ENCODE measurements at places on chromosomes 5 and 9.
A peak's percentile ranks its signal among the peaks of the same experiment; 100 is the strongest.

GRCh38 chr5:51376509-51376908 lies 6.7 kb upstream of the ISL1 start:
- DNase-seq: no peak

GRCh38 chr5:10323588-10324488 lies 16.1 kb upstream of the CMBL start:
- no peak for DNase-seq

- no peak for DNase-seq
Observed at GRCh38 chr9:88438811-88439210, 50.6 kb downstream of the SPIN1 start.

DNA sequence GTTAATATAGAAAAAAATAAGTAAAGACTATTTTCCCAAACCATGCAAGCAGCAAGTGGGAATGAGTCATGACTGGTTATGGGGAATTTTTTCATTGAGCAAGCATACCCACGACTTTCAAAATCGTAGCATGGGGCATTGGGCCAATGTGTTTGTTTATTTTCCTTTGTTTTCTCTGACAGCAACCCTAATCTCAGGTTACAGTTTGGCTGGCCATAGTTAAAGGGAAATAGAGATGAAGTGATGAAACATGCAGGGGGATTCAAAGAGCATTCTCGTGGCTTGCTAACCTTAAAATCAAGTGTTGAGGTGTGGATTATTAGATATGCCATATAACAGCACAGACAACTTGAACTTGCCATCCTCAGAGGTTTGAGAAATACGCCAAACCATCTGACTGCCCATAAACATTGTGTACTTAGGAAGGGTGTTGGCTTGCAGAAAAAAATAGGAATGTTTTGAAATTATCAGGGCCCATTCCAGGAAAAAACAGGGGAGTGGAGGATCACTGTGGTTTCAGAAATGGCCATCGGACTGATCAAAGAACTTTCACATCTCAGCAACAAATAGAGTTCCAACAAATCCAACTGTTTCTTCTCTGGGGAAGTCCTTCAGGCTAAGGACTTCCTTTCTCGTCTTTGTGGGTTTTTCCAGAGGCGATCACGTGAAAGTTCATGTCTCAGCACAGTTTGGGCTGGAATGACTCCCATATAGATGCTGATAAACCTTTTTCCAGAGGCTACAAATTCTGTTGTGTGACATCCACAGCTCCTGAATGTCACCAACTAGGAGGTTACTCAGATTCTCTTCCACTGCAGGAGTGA lies 259.1 kb downstream of the SYK start:
- DNase-seq: no peak

GRCh38 chr5:179900711-179901110 lies 7.0 kb downstream of the TBC1D9B start:
- DNase-seq: no peak

- DNase-seq: no peak
Observed at GRCh38 chr5:168215646-168216045, 75.8 kb upstream of the WWC1 start.

- DNase-seq: no peak
Observed at GRCh38 chr5:174725991-174726601, 1.7 kb downstream of the MSX2 start.

GRCh38 chr5:150065886-150066285 lies 20.5 kb downstream of the CSF1R start:
- DNase-seq: no peak

GRCh38 chr5:44707721-44708120 lies 101.0 kb upstream of the MRPS30 start:
- DNase-seq: no peak

DNA sequence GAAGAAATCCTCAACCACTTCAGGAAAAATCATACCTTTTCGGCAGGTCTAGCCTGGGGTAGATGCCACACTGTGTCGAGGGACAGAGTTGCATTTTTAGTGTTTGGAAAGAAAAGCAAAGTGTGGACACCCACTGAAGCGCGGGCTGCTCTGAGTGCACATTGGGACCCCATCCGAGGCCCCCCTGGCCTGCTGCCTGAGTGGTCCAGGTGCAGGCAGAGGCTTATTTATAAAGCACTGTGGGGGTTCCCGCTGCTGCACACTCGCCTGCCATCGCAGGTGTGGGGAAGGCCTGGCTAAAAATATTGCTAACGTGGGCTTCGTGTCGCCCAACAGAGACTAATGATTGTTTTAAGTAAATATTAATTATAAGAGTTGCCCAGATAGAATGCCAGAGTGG lies 119.4 kb downstream of the CRB2 start:
- DNase-seq: no peak

- peak; percentile 70 for DNase-seq
Observed at GRCh38 chr9:35664531-35665470, at the start of gene ARHGEF39. Gene ARHGEF39, minus strand, starts transcription at chr9:35665195. Its CDS starts 26 bp downstream, at chr9:35665169.

DNA sequence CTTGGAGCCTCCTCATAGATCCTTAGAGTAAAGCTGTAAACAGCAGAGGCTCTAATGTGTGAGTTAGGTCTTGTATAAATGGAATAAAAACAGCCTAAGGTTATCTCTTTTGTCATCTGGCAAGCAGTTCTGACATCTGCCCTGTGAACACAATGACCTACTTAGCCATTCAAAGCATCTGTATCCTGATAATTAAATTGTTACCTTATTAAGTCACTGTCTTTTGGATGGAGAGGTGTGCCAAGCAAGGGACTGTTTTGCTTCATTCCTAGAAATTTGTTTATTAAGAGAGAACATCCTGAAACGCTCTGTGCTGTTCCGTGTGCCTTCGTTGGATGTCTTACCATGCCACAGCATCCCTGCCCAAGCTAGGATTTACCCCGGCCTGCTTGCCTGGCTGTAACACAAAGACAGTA lies 1.5 kb downstream of the LSM11 start:
- DNase-seq: no peak

DNA sequence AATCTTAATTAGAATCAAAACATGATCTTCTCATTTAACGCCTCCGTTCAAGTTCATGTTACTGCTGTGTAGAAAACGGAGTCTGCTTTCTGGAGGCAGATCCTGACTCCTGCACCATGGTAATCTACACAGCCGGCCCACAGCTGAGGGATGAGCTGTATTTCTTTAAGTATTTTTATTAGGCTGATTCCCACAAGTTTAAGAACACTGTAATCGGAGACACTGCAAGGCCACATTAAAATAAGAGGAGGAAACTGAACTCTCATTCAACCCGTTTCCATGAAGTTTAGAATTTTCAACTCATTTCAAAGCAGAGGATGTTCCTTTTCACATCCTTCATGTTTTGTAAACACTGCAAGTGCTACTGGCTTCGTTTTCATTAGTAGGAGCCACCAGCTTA lies 372.2 kb downstream of the NFIB start:
- no peak for DNase-seq

DNA sequence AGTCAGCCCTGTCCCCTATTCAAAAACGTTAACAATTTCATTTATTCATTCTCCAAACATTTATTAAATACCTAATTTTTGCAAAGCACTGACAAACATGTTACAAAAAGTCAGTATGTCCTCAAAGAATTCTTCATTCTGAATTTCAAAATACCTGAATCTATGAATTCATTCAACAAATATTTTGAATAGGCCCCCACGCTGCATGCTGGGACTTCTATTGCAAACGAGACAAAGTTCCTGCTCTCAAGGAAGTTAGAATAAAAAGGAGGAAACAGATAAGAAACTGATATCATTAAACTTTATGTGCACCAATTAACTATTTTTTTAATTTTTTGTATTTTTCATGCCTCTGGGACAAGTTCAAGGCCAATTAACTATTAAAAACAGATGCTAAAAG lies 26.6 kb downstream of the TRPM6 start:
- no peak for DNase-seq
